ENCODE measurements at places on chromosomes 7 and 10. TPM values are rescaled to one million over a fixed set of nuclear protein-coding genes. Genes with fewer than 3 reads are reported as not detected.

Gene PDE6C
- total RNA-seq, result not detected

Gene H2BK1
- not detected for total RNA-seq

Gene OR2A12
- not detected for total RNA-seq

Gene TFAM
- total RNA-seq, result 15.0 TPM

Gene COL1A2
- 86.2 TPM for total RNA-seq

Gene TASOR2
- total RNA-seq, result 18.9 TPM

Gene SEC61A2
- total RNA-seq, result 8.8 TPM

Gene CNPY1
- not detected for total RNA-seq

Gene ZNF727
- total RNA-seq, result 0.05 TPM

Gene PON1
- total RNA-seq, result 190 TPM

Gene PNLIPRP2
- not detected for total RNA-seq

Gene HDAC9
- 3.4 TPM for total RNA-seq

Gene BPGM
- total RNA-seq, result 250 TPM
